ENCODE measurements at places on chromosomes 2 and 18. TPM values are rescaled to one million over a fixed set of nuclear protein-coding genes. Genes with fewer than 3 reads are reported as not detected.

DNA sequence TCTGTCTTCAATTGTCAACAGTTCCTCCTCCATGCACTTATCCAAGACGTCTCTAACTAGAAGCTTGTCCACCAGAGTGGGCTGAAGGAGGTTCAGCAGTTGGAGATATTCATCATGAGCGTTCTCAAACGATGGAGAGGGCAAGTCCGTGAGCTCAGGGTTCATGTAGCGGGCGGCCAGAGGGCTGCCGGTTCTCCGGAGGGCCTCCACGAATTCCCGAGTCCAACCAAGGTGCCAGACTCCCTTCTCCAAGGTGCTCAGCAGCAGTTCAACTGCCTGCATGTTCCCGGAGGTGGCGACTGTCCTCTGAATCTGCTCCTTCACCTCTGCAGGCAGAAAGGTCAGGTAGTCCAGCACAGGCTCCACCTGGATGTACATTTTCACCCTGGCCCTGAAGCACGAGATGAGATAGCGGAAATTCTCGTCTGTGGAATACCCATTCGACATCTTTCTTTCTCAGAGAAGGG is 590 bp downstream of the IFIH1 start:
- H3K4me1 ChIP-seq = peaks cover 48% of the 10 kb centered on the region
- H3K4me3 ChIP-seq = peak overlapping the region; percentile 86
- DNase-seq = no peak
- H3K36me3 ChIP-seq = no peaks in the 10 kb centered on the region

The ARHGAP25 gene
- 75.2 TPM for total RNA-seq

DNA sequence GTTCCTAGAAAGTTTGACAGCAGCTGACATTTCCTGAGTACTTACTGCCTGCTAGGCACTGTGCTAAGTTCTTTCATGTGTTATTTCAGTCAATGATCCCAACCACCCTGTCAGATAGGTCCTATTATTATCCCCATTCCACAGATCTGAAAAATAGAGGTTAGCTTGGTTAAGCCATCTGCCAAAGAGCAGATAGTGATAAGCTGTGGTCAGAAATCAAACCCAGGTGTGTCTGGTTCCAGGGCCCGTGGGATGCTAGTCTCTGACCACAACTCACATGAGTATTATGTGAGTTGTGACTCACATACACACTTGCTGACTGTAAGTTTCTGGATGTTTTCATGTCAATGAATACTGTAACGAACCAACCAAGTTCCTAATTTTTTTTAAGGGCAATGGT is 132.0 kb upstream of the APCDD1 start:
- no peak for DNase-seq
- no peaks in the 10 kb centered on the region for H3K4me1 ChIP-seq
- H3K4me3 ChIP-seq = no peak overlapping the region
- H3K36me3 ChIP-seq = no peaks in the 10 kb centered on the region

DNA sequence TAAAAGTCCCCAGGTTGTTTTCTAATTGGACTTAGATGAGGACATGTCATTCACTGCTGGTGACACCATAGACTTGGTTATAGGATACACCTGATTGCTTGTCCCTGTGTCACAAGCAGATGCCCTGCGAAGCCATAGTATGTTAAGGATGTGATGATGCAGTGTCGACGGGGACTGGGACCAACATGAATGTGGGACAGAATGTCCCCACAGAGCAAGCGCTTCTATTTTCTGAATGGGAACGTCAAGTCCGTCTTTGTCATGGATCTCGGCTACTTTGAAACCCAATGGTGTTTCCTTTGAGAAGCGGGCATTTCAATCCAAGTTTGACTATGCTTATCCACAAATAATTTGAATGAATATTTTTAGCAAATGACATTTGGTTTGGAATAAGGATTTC is 2.1 kb downstream of the GCG start:
- no peaks in the 10 kb centered on the region for H3K4me1 ChIP-seq
- peaks cover 5% of the 10 kb centered on the region for H3K27me3 ChIP-seq
- no peak for DNase-seq
- H3K27ac ChIP-seq = no peak overlapping the region
- H3K36me3 ChIP-seq = no peaks in the 10 kb centered on the region

DNA sequence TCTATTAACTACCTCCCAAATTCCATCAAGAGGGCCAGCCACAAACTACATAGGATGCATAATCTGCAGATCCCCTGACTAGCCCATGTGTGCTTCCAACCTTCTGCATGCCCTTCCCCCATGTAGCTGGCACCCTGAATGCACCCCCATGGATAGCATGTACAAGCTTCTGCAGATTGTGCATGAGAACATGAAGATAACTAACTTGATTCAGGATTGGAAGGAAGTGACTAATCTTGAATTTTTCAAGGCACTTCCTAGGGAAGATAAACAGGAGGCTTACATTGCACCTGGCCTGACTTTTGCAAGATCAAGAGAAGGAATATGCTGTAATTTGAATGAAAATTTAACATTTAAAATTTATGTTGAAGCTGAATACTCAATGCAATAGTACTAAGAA is 66.7 kb downstream of the CDC42EP3 start:
- no peak overlapping the region for H3K27ac ChIP-seq
- DNase-seq = no peak
- no peaks in the 10 kb centered on the region for H3K27me3 ChIP-seq

- H3K36me3 ChIP-seq = peaks cover 29% of the 10 kb centered on the region
- H3K4me1 ChIP-seq = peaks cover 24% of the 10 kb centered on the region
- no peaks in the 10 kb centered on the region for H3K27me3 ChIP-seq
- no peak overlapping the region for H3K27ac ChIP-seq
- peak; percentile 28 for DNase-seq
- H3K4me3 ChIP-seq = no peak overlapping the region
These were observed 189.3 kb downstream of the ANKRD44 start for GRCh38 chr2:197121255-197121654.

DNA sequence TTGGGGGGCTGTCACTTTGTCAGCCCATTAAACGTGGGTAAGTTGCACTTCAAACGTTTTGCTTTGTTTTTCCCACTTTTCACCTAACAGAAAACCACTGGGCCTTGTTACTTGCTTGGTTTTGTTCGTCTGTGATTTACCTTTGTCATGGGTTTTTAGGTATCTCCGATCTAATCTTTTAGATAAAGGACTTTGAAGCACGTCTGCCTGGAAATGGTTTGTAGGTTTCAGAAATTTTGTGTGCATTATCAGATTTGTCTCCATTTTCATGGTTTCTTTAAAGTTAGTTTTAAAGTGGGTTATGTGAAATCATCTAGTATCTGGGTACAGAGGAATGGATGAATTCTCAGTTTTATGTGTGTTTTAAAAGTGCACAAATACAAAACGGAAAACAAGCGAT is 6.4 kb downstream of the CTDP1 start:
- H3K4me1 ChIP-seq = peaks cover 53% of the 10 kb centered on the region
- no peaks in the 10 kb centered on the region for H3K36me3 ChIP-seq
- no peaks in the 10 kb centered on the region for H3K27me3 ChIP-seq

The CLHC1 gene
- total RNA-seq = 8.4 TPM

DNA sequence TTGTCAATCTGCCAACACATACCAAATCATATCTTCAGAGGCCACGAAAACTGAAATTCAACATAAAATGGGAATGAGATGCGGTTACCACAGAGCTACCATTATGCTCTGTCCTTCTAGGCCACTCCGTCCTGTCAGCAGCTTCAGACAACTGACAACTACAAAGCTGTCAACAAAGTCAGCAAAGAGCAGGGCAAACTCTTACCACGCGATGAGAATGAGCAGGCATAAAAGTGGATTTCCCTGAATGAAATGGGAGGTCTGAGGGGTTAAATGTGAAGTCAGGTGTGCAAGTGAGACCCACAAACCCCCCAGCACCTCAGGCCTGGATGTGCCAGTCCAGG is 130.1 kb downstream of the LNPK start:
- H3K4me1 ChIP-seq = no peaks in the 10 kb centered on the region
- H3K27me3 ChIP-seq = no peaks in the 10 kb centered on the region
- no peak for DNase-seq
- H3K27ac ChIP-seq = no peak overlapping the region

DNA sequence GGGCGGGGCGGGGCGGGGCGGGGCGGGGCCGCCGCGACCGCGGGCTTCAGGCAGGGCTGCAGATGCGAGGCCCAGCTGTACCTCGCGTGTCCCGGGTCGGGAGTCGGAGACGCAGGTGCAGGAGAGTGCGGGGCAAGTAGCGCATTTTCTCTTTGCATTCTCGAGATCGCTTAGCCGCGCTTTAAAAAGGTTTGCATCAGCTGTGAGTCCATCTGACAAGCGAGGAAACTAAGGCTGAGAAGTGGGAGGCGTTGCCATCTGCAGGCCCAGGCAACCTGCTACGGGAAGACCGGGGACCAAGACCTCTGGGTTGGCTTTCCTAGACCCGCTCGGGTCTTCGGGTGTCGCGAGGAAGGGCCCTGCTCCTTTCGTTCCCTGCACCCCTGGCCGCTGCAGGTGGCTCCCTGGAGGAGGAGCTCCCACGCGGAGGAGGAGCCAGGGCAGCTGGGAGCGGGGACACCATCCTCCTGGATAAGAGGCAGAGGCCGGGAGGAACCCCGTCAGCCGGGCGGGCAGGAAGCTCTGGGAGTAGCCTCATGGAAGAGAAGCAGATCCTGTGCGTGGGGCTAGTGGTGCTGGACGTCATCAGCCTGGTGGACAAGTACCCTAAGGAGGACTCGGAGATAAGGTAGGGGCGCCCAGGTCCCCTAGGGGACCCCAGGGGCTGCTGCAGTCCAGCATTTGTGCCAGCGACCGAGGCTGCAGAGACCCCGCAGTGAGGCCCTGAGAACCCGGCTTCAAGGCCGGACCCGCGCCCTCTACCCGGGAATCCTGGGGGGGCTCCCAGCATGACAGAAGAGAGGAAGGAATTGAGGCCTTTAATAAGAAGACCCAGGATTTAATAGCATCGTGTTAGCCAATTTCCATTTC is at the start of gene KHK:
KHK (plus strand) TSS at position 49 of the 870 bp plus-strand sequence; CDS start at position 537, 488 bp downstream.
- H3K4me3 ChIP-seq = peak within 1 kb of the TSS; percentile 67
- DNase-seq = no peak
- H3K27ac ChIP-seq = peak within 1 kb of the TSS; percentile 75
- H3K36me3 ChIP-seq = no peaks in the 10 kb centered on the region

DNA sequence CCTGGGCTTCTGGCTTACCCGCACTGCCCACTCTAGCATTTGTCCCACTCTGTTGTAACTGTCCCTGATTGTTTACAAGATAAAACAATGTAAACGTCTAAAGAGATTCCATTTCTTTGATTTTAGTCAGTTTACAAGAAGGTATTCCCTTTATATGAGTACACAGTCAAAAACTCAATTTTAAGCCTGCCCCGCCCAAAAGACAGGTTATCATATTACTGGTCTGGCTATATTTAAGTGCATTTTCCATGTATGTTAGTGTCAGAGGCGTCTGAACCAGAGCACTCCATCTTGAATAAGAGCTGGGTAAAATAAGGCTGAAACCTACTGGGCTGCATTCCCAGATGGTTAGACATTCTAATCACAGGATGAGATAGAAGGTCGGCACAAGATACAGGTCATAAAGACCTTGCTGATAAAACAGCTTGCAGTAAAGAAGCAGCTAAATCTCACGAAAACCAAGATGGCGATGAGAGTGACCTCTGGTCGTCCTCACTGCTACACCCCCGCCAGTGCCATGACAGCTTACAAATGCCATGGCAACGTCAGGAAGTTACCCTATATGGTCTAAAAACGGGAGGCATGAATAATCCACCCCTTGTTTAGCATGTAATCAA is 15.0 kb downstream of the GPR45 start:
- H3K27ac ChIP-seq = no peak overlapping the region
- no peak overlapping the region for H3K4me3 ChIP-seq
- no peaks in the 10 kb centered on the region for H3K36me3 ChIP-seq
- no peak for DNase-seq
- H3K4me1 ChIP-seq = no peaks in the 10 kb centered on the region
- no peaks in the 10 kb centered on the region for H3K27me3 ChIP-seq

GRCh38 chr2:98461498-98462049 is 16.9 kb downstream of the INPP4A start:
- peaks cover 3% of the 10 kb centered on the region for H3K36me3 ChIP-seq
- peaks cover 93% of the 10 kb centered on the region for H3K4me1 ChIP-seq
- H3K27ac ChIP-seq = no peak overlapping the region
- no peak overlapping the region for H3K4me3 ChIP-seq

The TXNDC2 gene
- not detected for total RNA-seq

GRCh38 chr2:209476367-209477208 is 52.7 kb downstream of the MAP2 start:
- H3K36me3 ChIP-seq = no peaks in the 10 kb centered on the region
- no peak for DNase-seq
- H3K4me3 ChIP-seq = no peak overlapping the region

GRCh38 chr2:109129356-109129920 is 433 bp downstream of the SH3RF3 start:
- no peak for DNase-seq
- H3K4me1 ChIP-seq = peaks cover 10% of the 10 kb centered on the region
- no peak overlapping the region for H3K27ac ChIP-seq
- H3K27me3 ChIP-seq = no peaks in the 10 kb centered on the region
- no peak overlapping the region for H3K4me3 ChIP-seq

- H3K4me1 ChIP-seq = no peaks in the 10 kb centered on the region
- no peak overlapping the region for H3K27ac ChIP-seq
- no peak for DNase-seq
- no peak overlapping the region for H3K4me3 ChIP-seq
These were observed 43.3 kb downstream of the DDX1 start for GRCh38 chr2:15634846-15635490.

DNA sequence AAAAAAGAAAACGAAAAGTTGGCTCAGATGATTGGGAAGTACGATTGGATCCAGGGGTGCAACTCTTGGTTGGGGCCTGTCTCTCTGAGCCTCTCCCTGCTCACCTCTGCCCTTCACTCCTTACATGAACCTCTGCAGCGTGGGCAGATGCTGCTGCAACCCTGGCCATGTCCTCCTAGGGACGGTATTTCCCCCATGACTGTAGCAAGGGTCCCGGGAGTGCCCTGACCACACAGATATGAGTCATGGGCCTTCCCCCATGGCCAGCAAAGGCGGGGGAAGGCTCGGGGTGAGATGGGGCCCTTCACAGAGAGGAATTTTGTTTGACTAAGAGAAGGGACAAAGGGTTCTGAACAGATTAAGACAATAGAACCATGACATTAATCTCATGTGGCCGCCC is 129.0 kb downstream of the NCK2 start:
- peak overlapping the region; percentile 10 for H3K27ac ChIP-seq
- no peaks in the 10 kb centered on the region for H3K27me3 ChIP-seq
- peaks cover 94% of the 10 kb centered on the region for H3K4me1 ChIP-seq
- H3K4me3 ChIP-seq = no peak overlapping the region

DNA sequence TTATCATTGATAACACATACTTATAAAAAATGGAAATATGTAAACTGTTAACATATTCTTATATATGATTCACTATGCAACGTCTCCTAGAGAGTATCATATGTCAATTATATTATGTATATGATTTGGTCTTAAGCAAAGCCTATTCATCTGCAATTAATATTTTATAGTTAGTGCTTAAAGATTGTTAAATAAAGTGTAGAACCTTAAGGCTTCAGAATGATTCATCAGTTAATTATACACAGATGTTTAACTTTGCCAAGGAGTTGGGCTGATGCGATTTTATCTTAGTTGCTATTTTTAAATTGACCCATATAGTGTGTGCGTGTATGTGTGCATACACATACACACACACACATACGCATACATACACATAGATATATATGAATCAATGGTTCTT is 323.1 kb downstream of the RBM43 start:
- H3K27ac ChIP-seq = no peak overlapping the region
- H3K36me3 ChIP-seq = no peaks in the 10 kb centered on the region
